ENCODE measurements at places on chromosomes 1 and 21. TPM values are rescaled to one million over a fixed set of nuclear protein-coding genes. Genes with fewer than 3 reads are reported as not detected.

DTL gene
- total RNA-seq: 0.16 TPM

PRAMEF33 gene
- total RNA-seq: not detected

INAVA gene
- 0.16 TPM for total RNA-seq

FCER1G gene
- total RNA-seq: 176 TPM

HSD3B2 gene
- total RNA-seq: not detected

BGLAP gene
- not detected for total RNA-seq

PPIAL4G gene
- total RNA-seq: not detected

CFAP74 gene
- not detected for total RNA-seq

LRRC8B gene
- total RNA-seq: 9.6 TPM

GREM2 gene
- 0.16 TPM for total RNA-seq

RPS8 gene
- total RNA-seq: 1,343 TPM

CACHD1 gene
- 14.4 TPM for total RNA-seq

UBL4B gene
- not detected for total RNA-seq

PGLYRP4 gene
- total RNA-seq: not detected

LCK gene
- total RNA-seq: 1.8 TPM

TDRD10 gene
- 7.2 TPM for total RNA-seq

CLCA1 gene
- total RNA-seq: 0.29 TPM

FHL3 gene
- 13.6 TPM for total RNA-seq

KRTAP19-1 gene
- not detected for total RNA-seq

AADACL4 gene
- total RNA-seq: not detected

TNN gene
- total RNA-seq: 0.61 TPM

FCGR2B gene
- 43.4 TPM for total RNA-seq

CHI3L1 gene
- total RNA-seq: 346 TPM

CNKSR1 gene
- total RNA-seq: 1.7 TPM

TMEM63A gene
- total RNA-seq: 79.7 TPM

RBM11 gene
- total RNA-seq: not detected
